ENCODE measurements at places on chromosomes 1 and 21.

DNA sequence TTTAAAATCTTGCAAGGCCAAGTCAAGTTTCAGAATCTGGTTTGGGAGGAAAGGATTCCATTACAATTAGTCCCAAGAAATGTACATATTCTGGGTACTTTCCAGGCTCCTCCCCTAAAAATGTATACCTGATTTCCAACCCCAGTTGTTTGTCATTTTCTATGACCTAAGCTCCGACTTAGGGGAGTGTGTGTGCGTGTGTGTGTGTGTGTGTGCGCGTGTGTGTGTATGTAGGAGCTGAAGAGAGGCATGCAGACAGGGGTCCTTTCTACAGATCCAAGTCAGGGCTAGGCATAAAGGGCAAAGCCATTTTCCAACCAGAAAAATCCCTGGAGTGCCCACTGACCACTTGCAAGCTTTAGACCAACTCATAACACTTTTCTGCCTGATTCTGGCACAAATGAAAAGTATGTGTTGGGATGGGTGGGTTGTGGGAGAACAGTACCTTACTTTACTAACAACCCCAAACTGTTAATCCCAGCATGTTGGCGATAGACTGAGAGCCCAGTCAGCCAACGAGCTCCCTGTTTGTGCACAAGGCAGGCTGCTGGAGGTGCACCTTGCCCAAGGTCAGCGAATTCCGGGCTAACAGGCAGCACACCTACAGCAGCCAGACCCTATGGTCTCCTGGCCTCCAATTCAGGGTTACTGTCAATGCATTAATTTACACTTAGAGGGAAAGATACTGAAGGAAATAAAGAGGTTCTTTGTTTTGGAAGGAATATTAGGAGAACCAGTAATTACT, 1.7 kb downstream of the TRABD2B start:
- DNase-seq: no peak

- no peak for DNase-seq
Measured at GRCh38 chr1:23282957-23283356, 61.1 kb downstream of the HNRNPR start.

- DNase-seq: no peak
Measured at GRCh38 chr21:35335951-35336446, 286.9 kb upstream of the RUNX1 start.

- no peak for DNase-seq
Measured at GRCh38 chr1:33460144-33460543, 12.3 kb upstream of the ZSCAN20 start.

GRCh38 chr1:43691871-43692815, 15.2 kb upstream of the ST3GAL3 start:
- DNase-seq: no peak

DNA sequence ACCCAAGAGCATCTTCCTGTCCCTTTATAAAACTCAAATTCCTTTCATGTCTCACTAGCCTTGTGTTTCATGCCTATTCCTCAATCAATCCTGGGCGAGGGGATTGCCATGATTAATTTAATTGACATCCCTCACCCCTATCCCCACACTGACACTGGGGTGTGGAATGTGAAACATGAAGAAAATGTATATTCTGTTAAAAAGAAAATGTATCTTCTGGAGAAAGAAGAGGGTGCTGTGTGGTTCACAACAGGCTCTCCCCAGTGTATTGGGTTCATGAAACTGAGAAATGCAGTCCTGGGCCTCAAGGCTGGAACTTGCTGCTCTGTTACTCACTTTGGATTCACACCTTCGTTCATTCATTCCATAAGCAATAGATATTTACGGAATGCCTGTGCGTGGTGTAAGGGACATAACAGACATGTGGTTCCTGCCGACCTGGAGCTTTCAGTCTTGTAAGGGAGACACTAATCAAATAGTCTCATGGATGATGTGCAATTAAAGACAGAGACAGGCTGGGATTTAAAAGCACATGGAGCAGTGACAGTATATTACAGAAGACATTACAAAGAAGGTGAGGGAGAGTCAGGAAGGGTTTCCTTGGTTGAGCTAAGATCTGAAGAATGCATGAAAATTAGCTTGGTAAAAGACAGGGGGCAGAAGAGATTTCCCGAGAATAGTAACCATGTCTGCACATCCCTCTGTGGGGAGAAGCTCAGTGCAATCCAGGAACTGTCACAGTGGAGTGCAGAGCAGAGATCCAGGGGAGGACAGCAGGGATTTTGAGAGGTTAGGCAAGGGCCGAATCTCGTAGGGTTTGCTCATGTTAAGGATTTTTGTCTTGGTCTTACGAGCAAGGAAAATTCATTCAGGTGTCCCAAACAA, 32.1 kb downstream of the SERTAD4 start:
- no peak for DNase-seq

DNA sequence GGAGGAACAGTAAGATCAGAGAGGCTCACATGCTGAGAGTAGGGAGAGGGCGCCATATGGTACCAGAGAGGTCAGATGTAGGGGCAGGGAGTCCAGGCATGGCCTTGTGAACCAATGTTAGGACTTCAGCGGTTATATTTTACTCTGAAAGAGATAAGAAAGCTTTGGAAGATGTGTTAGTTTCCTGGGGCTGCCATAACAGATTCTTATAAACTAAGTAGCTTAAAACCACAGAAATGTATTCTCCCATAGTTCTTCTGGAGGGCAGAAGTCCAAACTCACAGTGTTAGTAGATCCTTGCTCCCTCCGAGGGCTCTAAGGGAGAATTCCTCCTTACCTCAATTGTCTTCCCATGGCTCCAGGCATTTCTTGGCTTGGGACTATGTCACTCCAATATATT, 502.5 kb upstream of the ADGRL2 start:
- no peak for DNase-seq

DNA sequence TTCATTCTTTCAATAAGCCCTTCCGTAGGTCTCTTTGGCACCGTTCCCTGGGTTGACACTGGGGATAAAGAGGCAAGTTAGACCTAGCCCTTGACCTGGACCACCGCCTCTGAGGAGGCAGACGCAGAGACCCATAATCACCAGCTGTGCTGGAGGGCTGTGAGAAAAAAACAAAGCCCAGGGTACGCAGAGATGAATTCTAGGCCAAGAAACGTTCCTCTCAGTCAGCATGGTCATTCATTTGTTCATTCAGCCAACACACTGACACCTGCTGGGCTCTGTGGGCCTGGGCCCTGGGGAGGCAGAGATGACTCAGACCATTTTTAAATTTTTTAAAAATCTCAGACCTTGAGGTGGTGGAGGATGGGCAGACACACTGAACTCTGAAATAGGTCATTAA, 26.3 kb upstream of the TRABD2B start:
- no peak for DNase-seq

DNA sequence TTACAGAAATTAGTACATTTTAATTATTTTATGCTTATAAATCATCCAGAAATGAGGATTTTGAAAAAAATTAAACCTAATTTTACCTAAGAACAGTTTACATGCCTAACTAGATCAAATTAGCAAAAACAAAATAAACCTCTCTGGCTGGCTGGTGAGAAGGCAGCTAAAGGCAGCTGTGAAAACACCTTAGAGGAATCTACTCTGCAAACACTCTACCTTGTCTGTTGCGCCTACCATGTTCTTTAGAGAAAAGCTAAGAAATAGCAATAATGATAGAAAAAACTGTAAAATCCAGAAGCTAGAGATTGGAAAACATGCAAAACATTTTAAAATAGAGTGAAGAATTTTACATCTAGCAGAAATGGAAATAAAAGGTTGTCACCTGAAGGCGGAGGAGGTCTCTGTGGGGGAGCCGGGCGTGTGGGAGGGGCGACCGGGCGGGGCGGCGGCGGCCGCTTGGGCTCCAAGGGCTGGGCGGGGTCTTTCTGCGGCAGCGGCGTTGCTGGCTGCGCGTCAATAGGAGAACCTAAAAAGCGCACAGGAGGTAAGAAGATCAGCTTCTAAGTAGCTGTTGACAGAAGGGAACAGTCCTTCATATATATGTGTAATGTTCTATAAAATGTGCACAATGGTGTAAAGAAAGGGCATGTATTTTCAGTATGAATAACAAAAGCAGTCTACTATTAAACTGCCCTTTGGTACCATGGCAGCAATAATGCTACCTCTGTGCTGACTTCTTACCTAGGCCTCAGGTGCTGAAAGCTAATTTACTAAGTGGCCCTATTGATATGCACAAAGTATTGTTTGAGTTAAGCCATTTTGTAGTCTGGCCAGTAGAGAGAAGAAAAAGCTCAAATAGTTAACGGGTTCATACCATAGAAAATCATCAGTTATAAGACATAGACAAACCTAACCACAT, 33.3 kb upstream of the CFAP298 start:
- no peak for DNase-seq

GRCh38 chr1:181647314-181648035, 164.2 kb downstream of the CACNA1E start:
- DNase-seq: no peak

DNA sequence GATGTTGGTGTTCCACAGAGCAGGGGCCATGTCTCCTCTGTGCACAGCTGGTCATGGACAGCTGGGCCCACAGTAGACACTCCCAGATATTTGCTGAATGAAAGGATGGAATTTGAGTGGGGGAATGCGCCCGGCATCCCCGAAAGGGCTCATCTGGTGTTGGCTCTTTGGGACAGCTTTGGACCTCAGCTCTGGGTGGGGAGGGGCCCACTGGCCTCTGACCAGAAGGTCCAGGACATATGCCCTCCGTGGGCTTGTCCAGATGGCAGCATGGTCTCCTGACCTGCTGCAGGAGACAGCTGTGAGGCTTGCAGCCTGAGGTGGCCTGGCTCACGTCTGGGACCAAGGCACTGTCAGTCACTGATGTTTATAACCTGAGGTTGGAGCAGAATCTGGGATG, 160.4 kb upstream of the AJAP1 start:
- DNase-seq: no peak

GRCh38 chr1:41957568-41957967, 38.8 kb upstream of the HIVEP3 start:
- no peak for DNase-seq

DNA sequence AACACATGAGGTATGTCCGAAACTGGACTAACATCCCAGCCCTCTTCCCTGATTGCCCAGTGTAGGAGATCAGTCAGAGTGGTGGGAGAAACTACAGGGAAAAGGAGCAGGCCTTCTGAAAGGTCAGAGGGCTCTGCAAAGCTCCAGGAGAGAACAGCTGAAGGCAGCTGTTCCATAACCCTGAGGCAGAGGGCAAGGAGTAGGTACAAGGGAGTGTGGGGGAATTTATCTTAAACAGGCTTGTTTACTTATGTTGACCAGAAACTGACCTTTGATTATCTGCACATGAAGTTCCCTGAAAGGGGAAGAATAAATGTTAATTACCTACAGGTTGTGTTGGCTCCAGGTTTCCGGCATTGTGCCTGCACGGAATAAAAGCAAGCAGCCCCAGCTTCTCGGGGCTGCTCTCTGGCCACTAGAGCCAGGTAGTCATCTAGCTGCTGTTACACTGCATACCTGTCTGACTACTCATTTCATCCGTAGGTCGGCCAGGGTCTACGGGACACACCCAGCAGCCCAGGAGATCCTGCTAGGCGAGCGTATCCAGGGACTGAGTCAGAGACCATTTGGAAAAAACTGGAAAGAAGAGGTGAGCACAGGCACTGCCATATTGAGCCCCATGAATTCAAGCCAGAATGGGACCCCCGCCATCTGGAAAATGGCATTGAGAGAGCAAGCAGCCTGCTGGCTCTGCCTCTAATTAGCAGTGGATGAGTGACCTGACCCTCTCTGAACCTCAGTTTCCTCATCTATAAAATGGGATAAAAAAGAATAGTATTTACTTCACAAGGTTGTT, 14.9 kb upstream of the PAQR7 start:
- no peak for DNase-seq

DNA sequence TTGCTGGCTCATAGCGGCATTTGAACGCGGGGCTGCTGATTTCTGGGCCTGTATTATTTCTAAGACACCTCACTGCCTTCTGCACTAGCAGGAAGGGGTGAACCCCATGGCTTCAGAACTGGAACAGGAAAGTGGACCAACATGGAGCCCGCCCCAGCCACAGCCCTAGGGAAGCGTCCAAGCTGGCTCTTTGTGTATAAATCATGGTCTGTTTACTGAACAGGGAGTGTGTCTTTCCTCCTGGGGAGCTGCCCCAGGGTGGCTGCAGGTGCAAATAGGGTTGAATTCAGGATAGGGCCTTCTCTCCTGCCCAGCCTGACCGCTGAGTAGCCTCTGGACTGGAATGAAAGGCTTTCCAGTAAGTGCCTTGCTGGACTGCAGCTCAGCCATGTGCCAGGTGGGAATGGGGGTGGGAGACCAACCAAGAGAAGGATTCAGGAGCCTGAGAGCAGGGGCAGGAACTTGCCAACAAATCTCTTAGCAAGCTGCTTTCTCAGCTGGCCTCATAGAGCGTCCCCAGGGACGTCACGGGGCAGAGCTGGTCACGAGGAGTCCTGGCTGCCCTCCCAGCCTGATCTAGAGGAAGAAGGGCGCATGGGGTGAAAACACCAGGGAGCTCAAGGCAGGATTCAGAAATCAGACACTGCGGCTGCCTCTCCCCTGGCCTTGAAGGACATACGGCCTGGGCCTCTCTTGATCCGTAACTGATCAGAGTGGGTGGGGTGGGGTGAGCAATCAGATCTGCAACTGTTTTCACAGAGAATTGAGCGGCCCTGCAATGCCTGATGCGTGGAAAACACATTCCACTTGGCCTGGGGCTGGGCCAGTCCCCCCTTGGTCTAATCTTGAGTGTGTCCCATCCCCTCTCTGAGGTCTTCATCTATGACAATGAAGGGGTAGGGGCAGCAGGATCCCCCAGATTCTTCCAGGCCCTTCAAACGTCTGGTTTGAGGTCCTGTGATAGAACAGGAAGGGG, 56.5 kb upstream of the SELENON start:
- DNase-seq: no peak

- DNase-seq: no peak
Measured at GRCh38 chr1:24970399-24970753, 40.3 kb upstream of the RUNX3 start.

DNA sequence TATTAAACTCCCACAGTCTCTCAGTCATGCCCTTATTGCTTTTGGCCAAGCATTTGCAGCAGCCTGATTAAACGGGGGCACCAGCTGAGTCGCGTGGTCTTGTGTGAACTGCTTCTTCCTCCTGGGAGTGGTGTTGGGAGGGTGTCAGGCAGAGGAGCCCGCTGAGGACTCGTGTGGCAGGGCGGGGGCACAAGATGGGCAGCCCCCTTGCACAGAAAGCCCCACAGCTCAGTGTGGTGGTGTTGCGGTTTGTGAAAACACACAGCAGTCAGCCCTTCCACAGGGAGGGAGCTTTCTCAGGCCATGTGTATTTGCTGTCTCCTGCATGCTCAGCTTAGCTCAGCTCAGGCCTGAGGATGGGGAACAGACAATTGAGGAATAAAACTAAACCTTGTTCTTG, 22.4 kb downstream of the PEX14 start:
- no peak for DNase-seq

DNA sequence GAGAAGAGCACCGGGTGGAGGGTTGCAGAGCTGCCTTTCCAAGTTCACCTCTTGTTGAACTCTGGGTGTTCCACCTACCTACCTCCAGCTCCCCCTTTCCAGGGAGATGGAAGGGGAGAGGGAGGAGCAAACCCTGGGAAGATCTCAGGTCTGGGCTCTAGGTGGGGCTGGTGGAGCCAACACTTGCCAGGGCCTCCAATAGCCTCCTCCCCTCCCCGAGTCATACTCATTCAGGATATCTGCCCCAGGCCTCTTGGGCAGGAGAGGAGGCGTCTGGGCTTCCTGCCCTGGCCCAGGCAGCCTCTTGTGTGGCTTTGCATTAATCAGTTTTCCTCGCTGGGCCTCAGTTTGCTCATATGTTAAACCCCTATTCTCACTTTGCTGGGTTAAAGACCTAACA, 13.4 kb downstream of the RAP1GAP start:
- DNase-seq: no peak

- no peak for DNase-seq
Measured at GRCh38 chr21:45644041-45644906, 749 bp downstream of the PCBP3 start.

- DNase-seq: no peak
Measured at GRCh38 chr1:85330711-85331290, 54.4 kb upstream of the BCL10 start.
